ENCODE measurements at places on chromosomes 5 and 9.

GRCh38 chr5:73827106-73827450 lies 201.1 kb downstream of the ARHGEF28 start:
- DNase-seq: no peak

DNA sequence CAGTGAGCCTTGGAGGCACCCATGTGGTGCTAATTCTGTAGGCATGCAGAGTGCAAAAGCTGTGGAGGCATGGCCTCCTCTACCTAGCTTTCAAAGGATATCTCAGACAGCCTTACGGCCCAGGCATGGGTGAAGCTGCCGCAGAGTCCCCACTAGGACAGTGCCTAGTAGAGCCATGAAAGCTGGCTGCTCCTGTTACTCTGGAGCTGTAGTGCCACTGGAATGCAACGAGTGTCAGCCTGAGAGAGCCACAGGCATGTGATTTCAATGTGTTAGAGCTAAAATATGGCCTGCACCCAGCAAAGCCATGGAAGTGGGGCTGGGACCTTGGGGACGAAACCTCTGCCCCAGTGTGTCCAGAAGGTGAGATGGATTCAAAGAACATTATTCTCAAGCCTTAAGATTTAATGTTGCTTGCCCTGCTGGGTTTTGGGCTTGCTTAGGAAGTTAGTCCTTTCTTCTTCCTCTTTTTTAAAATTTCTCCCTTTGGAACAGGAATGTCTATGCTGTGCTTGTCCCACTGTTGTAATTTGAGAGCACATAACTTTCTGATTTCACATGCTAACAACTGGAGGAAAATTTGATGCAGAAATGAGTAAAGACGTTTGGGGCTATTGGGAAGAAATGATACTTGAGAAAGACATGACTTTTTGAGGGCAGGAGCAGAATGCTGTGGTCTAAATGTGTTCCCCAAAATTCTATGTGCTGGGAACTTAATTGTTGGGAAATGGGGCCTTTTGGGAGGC lies 298.4 kb downstream of the PSAT1 start:
- DNase-seq: no peak

DNA sequence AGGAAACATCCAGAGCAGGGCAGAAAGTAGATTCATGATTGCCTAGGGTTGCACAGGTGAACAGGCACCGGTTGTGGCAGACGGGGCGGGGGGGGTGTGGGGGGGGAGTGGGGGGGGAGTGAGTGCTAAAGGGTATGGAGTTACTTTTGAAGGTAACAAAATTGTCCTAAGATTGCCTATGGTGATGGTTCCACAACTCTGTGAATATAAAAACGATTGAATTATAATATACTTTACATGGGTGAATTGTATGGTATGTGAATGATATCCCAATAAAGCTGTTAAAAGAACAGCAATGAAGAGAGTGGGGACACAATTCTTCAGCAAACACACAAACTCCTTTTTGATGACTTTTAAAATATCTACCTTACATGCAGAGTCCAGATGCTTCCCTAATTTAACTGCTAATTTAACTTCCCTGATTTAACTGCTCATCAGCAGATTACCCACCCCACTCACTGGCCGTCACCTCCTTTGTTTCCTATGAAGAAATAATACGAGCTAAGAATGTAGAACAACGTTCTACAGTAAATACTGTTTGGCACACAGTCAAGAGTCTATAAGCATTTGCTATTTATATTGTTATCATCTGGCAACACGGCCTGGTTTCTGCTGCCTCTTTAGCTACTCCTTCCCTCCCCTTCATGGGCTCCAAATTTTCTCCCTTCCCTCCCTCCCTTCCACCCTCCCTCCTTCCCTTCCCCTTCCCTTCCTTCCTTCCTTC lies 83.5 kb downstream of the PTCH1 start:
- no peak for DNase-seq

GRCh38 chr5:175328176-175328575 lies 115.8 kb downstream of the DRD1 start:
- DNase-seq: no peak

- DNase-seq: no peak
Observed at GRCh38 chr5:73640861-73641320, 14.9 kb downstream of the ARHGEF28 start.

- DNase-seq: no peak
Observed at GRCh38 chr9:137972988-137973470, 95.4 kb downstream of the CACNA1B start.

DNA sequence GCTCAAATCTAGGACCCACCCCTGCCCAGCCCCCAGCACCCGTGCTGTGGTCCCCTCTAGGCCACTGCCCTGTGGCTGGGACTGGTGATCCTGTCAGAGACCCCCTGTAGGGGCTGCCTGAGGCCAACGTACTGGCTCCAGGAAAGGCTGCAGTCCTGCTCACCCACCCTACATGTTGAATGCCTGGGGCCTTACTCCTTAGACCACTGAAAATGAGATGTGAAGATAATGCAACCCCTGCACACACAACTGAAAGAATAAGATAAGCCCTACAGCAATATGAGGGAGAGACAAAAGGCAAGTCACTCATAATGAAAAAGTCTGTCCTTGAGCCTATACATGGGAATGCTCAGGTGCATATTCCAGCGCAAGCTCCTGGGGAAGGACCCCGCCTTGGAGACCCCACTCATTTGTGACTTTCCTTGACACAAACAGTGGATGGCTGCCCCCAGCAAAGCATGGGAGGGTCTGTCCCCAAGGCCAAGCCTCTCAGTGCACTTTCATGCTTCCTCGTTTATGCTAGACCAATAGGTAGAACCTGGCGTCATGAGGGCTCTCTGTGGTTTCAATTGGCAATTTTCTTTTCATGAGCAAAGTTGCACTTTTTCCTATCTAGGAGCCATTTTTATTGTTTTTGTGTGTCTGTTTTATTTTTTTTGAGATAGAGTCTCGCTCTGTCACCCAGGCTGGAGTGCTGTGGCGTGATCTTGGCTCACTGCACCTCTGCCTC lies 12.5 kb upstream of the WNK2 start:
- DNase-seq: no peak

DNA sequence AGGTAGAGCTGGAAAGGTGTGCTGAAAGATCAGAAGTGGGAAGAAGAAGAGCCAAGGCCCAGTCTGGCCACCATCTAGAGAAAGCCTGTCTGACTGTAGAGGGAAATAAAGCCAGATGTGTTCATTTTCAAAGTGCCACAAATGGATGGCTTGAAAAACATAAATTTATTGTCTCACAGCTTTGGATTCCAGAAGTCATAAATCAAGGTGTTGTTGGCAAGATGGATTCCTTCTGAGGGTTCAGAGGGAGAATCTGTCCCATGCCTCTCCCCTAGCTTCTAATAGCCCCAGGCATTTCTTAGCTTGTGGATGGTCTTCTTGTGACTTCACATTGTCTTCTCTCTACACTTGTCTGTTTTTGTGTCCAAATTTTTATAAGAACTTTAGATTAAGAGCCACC lies 6.2 kb upstream of the PRELID2 start:
- no peak for DNase-seq

GRCh38 chr5:155878991-155879575 lies 447.9 kb upstream of the SGCD start:
- no peak for DNase-seq

DNA sequence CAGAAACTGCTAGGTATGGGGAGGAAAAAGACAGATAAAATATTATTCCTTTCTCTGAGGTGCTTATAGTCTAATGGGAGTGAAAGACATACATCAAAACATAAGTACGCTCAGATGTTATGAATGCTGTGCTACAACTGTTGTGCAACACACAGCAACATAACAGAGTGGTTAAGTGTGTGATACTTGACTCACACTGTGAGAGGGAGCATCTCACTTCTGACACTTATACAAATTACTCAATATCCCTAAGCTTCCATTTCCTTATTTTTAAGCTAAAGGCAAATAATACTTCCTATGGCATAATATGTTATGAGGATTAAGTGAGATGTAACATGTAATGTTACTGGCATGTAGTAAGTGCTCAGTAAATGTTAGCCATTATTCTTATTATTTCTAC lies 110.6 kb upstream of the FER start:
- no peak for DNase-seq

DNA sequence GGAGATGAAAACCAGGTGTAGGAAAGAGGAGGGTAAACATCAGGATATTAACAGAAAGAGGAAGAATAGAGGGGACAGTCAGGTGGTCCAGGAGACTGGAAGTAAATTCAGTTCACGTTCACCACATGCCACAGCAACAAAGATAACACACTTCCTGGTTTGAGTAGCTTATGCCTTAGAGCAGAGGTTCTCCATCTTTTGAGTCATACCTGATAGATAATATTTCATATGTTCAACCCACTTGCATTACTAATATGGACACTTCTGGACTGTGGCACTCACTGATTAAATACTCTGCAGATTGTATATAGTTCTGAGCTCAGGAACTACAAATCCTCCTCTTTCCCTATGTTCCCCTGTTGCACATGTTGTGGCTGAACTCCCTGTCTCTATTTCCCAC lies 179.9 kb upstream of the NR3C1 start:
- DNase-seq: no peak

- DNase-seq: no peak
Observed at GRCh38 chr5:149039506-149039905, 23.4 kb downstream of the SH3TC2 start.

DNA sequence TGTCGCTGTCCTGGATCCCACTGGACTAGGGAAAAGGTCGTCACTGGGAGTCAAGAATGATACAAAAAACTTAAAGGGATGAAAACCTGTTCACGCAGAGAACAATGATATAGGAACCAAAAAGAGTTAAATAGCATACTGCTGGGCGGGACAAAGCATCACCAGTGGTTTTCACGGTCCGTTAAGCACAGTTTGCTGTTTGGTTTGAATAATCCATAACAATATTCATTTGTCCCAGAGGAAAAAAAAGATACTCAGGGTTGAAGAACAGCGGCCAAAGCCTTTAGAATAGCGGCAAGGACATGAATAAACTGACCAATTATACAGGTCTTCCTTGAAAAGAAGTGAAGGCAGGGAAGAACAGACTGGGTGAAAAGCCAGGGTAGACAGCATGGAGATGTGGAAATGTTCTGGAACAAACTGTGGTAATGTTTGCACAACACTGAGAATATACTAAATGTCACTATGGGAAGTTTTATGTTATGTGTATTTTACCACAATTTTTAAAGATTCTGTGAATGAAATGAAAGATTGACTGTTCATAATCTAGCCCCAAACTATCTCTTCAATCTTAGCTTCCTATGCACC lies 60.8 kb downstream of the MTMR12 start:
- DNase-seq: no peak

DNA sequence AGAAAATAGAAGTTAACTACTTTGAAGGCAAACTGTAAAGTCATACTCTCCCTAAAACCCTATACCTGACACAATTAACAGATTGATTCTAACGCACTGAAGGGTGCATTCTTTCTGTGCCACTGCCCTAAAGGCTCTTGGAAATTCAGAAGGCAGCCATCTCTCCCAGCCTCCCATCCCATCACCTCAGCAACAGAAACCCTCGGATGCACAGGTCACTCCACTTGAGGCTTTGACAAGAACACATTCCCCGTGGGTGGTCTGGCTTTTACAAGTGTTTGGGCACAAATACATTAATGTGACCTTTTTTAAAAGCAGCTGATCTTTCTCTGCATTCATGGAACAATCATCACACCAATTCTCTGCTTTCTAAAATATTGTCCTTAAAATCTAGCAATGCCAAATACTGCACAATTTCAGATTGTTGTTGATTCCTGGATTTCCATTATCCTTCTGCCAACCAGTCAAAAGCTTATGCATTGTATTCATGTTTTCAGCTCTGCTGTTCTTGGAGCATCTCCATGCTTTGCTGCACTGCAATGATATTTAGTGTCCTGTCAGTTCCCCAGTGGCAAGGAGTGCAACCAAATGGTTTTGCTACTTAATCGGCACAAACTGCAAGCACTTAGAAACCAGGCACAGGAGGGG lies 175.6 kb downstream of the TMEM161B start:
- DNase-seq: no peak

GRCh38 chr9:115275753-115276152 lies 157.8 kb upstream of the TNC start:
- DNase-seq: no peak

- DNase-seq: peak; percentile 9
Observed at GRCh38 chr5:126676195-126676624, 75.5 kb downstream of the PHAX start.

All from nucleus accumbens (tissue), 56 donors.